ENCODE measurements at places on chromosomes 3 and 15. TPM values are rescaled to one million over a fixed set of nuclear protein-coding genes. Genes with fewer than 3 reads are reported as not detected.

HGD gene
- not detected for total RNA-seq

PSTPIP1 gene
- 4.3 TPM for total RNA-seq

DNA sequence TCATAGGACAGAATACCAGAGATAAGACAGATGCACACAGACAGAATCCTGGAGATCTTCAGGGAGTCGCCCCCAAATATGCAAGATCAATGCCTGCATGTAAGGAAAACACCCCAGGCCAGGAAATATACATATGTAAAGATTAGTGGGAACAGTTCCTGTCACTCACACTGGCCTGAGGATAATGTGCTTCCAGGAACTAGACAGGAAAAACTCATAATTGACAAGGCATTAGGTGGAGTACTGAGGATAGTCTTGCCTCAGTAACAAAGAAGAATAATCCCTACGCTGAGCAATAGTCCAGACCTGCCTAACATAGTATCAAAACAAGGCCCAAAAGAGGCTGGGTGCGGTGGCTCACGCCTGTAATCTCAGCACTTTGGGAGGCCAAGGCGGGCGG, 20.4 kb upstream of the B4GALT4 start:
- no peak for DNase-seq

TRIM42 gene
- total RNA-seq, result not detected

GRCh38 chr3:156899951-156900350, 73.8 kb downstream of the LEKR1 start:
- DNase-seq, result no peak

TLR9 gene
- not detected for total RNA-seq

UCN2 gene
- total RNA-seq, result 1.4 TPM

DNA sequence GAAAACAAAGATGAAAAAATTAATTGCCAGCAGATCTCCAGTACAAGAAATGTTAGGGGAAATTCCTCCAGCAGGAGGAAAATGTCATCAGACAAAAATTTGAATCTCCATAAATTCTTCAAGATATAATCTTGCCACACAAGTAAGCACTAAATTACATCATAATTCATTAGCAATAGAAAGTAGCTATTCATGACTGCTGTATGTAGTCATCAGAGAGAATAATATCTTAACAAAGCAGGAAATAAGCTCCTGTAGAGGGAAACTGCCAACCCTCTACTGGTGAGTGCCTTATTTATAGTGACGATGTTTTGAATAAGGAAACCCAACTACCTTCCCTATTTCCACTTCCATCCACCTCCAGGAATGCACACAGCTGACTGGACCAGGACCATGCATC, 15.8 kb upstream of the SLC27A2 start:
- no peak for DNase-seq

- DNase-seq, result no peak
Measured at GRCh38 chr3:77028005-77028404, 11.9 kb upstream of the ROBO2 start.

DNA sequence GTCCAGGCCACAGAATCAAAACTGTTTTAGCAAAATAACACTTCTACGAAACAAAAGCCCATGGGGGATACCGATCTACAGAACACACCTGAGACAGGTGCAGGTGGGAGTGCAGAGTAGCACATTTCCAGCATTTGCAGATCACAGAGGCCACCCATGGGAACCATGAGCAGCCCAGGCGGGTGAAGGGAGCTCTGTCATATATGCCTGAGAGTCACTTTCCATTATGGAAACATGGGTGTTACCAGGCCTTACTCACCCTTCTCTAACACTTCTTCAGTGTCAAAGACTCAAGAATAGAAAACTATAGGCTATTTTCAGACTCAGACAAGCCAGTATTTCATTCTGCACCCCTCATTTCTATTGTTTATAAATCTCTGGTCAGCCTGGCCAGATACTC, 3.5 kb downstream of the PLA1A start:
- DNase-seq, result no peak

DNA sequence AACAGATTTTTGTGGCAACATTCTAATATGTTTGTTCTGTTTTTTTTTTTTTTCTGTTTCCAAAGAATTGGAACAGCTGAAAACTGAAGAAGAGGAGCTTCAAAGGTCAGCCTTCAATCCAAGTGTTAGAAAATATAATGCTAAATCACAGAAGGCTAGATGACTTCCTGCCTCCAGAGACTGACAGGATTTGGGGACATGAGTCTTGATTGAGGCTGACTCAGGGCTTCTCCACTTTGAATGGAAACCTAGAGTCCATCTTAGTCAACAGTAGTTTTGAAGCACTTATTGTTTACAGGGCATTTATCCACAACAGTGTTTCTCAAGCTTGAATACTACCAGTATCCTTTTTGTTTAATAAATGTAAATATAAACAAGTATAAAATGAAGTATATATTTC, 44.5 kb upstream of the RAD51 start:
- no peak for DNase-seq

DNA sequence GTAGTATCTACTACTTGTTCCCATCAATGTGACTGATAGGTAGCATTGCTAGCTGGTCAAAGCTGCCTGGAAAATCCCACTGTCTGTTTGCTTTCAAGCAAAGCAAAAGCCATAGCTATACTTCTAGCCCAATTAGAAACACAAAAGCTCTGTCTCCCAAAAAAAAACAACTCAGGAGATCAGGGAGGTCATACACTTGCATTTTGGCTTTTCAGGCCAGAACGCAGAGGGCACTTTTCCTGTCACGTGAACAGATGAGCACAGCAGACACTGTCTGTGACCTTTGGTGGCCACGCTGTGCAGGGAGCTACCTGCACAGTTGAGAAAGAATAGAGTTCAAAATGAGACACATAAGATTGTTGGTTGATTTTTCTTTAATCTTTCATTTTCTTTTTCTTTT, 441.7 kb upstream of the PDZRN3 start:
- no peak for DNase-seq

ELL3 gene
- total RNA-seq, result 14.2 TPM

- DNase-seq, result no peak
Measured at GRCh38 chr15:89333011-89333860, 1.4 kb downstream of the POLG start.

DNA sequence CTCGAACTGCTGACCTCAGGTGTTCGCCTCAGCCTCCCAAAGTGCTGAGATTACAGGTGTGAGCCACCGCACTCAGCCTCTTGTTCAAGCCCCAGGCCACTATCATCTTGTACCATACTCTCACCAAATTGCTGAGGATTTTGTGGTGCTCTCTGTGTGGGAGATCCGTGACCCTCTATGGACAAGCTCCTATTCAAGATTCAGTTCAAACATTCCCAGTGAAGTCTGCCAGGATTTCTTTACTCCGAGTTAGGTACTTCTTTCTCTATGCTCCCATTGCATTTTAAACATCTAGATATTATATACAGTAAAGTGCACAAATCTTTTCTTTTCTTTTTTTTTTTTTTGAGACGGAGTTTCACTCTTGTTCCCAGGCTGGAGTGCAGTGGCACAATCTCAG, 856 bp upstream of the TM4SF19 start:
- no peak for DNase-seq

GRCh38 chr3:149523512-149524299, 49.2 kb downstream of the TM4SF4 start:
- DNase-seq, result no peak

CPLX3 gene
- 0.20 TPM for total RNA-seq

GRCh38 chr15:59237924-59238331, 31.3 kb downstream of the LDHAL6B start:
- no peak for DNase-seq

EPHB1 gene
- total RNA-seq, result 5.0 TPM

DNA sequence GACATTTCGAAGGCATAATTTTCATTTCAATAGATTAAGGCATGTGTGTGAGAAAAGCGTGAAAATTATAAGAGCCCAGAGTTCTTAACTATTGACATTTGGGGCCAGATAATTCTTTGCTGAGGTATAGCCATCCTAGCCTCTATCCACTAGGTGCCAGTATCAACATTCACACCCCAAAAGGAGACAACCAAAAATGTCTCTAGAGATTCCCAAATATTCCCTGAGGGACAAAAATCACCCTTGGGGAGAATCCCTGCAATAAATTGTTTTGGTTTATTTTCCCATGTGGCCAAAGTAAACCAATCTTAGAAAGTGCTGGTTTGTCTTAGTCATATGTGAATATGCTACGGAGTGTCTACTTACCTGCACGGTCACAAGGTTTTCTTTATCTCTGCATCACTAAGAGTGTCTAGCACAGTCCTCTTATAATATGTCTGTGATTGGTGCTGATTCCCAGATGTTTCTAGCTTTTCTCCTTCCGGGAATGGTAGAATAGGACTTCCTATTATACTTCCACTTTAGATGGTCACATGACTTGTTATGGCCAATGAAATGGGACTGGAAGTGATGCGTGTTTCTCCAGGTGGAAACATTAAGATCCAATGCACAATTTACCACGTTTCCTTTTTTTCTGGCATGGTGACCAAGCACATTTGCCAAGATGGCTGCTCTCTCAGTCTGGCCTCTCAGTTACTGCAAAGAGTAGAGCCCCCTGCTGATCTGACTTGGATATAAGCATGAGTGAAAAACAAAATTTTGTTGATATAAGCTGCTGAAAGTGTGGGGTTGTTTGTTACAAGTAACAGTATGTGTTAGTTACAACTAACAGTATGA, 8.0 kb upstream of the KBTBD8 start:
- no peak for DNase-seq

DNA sequence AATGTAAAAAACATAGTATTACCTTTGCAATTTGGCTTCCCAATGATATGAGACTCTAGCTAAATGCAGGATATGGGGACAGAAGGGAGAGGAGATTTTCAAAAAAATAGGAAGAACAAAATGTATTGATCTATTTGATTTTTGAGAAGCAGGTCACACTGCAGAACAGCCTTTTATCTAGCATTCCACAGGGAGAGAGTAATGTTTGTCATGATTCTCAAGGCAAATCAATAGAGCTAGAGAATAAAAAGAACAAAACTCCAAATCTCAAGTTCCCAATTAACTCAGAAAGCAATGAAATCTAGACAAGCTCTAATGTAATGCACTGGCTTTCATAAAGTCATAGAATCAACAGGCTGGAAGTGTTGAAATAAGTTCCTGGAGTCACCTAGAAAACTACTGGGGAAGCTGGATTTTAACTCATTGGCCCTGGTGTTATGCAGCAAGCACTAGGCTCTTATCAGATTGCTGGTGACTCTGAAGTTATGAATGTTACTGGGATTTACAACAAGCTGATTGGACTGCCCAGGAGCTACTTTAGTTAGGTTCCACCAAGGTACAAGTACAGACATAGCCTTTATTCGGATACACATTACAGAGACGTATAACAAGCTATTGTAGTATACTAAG, 442.8 kb downstream of the FGF12 start:
- no peak for DNase-seq

CTDSPL2 gene
- 103 TPM for total RNA-seq

GRCh38 chr3:172270557-172271166, 177.6 kb downstream of the GHSR start:
- peak; percentile 64 for DNase-seq

P3H2 gene
- 37.7 TPM for total RNA-seq

FAM43A gene
- total RNA-seq, result 10.7 TPM

LMCD1 gene
- total RNA-seq, result 44.1 TPM

PLA1A gene
- 0.20 TPM for total RNA-seq

DNA sequence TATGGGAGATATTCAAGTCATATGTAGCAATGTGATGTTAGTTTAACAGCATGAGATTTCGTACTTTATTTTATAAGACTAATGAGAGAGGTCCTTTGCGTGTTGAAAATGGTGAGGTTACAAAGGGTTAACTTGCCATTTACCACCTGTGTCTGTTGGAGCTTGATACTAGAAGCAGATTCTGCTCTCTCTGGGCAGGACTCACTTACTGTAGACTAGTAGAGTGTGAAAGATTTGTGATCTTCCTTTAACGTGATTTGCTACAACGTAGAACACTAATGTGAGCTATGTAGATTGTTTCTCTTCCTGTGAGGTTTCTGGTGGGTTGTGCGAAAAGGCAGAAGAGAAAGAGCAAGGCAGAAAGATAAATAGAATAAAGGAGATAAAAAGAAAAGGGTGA, 1.1 kb downstream of the TP63 start:
- DNase-seq, result no peak

DNA sequence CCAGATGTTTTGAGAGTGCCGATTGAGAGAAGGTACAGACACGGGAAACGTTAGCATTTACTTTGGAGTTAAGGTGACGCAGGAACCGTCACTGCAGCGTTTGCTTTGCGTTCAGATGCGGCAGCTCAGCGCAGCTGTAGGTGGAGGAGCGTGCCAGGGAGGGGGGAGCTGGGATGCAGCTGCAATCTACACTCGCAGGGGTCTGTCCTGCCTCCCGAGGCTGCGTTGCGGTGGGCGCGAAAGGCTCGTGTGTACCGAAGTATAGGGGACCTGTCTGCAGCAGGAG, 425 bp upstream of the FYTTD1 start:
- peak; percentile 76 for DNase-seq

CCDC54 gene
- not detected for total RNA-seq

DNA sequence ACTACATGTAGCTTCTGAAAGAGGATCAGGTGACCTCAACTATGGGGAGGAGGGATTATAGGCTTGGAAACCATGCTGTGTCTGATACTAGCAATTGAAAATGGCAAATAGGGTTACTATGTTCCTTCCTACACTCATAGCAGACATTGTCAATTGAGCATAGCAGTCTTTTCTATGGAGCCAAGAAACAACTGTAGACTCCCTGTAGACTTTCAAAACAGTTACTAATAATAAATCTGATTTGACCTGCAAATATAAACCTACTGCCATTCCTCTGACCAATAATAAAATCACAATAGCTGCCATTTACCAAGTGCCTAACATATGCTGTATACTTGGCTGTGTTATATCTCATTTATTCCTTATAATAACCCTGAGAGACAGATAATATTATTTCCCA, 8.5 kb upstream of the ARL14 start:
- DNase-seq, result no peak

GRCh38 chr15:43150191-43150929, 17.0 kb downstream of the TMEM62 start:
- DNase-seq, result no peak

- DNase-seq, result peak; percentile 46
Measured at GRCh38 chr3:13896473-13897154, 16.7 kb upstream of the WNT7A start.

DNA sequence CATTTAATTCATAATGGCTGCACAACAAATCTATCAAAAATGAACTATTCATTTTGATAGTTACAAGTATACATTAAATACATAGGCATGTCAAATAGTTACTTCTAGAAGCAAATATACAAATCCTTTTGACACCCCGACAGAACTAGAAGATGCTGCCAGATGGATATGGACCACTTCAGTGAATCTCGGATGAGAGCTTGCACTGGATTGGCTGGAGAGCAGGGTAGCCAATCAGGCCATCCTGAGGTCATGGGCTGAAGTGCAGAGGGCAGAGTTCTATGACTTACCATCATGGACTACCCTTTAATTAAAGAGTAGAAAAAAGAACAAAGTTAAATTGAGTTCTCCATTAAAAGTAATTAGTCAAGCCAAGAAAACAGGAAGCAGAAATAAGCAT, 8.3 kb downstream of the CCNL1 start:
- DNase-seq, result no peak

Data from skin of body (tissue), 3 donors.